Activated T-cell treated with anti-CD3 and anti-CD28 coated beads, Interleukin-2, amount 50 U/mL, for 4 hours (primary cell): ENCODE measurements at places on chromosomes 6 and 20.

GRCh38 chr20:1660246-1660645 lies 2.7 kb upstream of the SIRPG start:
- no peak for DNase-seq

GRCh38 chr6:6910734-6911295 lies 196.9 kb upstream of the RREB1 start:
- DNase-seq, result no peak

DNA sequence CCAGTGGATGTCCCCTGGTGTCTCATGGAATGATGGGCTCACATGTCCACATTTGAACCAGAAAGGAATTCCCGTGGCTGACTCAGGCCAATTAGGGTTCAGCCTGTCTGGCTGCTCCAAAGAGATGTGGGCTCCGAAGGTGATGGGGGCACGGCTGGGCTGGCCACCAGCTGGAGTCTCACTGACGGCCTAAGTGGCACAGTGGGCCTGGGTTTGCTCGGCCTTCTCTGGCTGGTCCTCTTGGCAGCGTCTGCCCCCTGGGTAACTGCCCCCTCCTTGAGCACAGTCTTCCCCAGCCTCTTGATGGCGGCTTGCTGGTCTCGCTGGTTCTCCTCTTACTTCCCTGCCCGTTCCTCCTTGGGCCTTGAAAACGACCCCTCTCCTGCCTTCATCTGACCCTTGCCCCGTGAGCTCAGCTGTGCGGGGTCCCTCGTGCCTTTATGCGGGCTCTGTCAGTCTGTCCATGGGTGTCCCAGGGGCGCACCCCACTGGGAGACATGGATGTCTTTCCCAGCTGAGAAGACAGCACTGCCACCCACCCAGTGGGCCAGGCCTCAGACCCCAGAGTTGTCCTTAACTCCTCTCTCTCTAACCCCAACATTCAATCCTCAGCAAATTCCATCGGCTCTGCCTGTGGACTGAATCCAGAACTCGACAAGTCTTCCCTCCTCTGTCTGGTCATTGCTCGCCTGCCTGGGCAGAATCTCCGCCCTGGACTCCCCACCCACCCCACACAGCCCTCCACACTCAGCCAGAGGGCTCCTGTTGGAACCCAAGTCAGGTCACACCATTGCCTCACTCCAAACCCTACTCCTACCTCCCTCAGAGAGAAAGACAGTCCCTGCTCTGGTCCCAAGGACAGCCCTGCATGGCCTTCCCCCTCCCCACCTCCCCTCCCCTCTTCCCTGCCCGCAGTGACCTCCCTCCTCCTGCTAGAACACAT lies 78.7 kb downstream of the CEBPB start:
- DNase-seq, result no peak

- DNase-seq, result no peak
These were observed 46.8 kb downstream of the SUN5 start for GRCh38 chr20:32957459-32957858.

DNA sequence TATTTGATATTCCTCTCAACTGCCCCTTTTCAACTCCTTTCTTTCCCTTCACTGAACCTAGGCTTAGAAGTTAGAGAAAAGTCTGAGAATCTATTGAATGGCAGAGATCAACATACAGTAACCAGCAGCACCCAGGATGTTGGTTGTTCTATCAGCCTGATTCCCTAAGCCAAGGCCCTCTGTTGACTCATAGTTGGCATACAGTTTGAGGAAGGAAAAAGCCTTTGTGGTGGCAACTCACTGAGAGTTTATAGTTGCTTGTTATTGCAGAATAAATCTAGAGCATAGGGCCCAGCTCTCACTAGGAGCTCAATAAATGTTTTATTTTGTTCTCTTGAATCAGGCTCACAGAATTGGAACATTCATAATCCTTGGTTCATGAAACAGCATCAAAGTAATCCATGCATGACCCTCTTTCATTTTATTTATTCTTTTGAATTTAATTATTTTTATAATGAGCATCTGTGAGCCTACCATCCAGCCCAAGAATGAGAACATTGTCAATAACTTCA lies 119.1 kb upstream of the ADGRF1 start:
- no peak for DNase-seq

DNA sequence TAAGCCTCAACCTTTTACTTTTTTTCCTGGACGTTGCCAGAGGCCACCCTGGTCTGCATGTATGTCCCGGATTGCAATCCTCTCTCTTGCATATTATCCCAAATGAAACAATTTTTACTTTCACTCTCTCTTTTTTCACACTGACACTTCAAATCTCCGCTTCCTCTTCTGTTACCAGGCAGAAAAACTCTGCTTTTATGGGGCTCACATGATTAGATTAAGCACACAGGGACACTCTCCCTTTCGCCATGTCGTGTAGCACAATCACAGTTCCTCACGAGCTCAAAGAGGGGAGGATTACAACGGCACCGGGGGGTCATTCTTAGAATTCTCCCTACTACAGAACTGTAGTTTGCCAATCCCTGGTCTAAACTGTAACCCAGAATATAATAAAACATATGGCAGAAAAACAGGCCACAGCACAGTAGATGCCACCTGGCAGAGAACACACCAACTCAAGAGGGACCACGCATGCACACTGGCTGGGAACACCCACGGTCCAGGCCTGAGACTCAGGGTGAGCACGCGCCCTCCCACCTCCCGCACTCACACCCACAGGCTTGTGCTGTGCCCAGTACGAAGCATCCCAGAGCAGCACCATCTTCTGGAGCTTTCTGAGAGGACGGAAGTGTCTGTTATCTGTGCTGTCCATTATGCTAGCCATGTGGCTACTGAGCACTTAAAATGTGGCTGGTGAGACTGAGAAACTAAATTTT lies 288.7 kb downstream of the KIF16B start:
- no peak for DNase-seq

GRCh38 chr20:43938017-43938655 lies 23.5 kb downstream of the TOX2 start:
- DNase-seq, result no peak

- DNase-seq, result no peak
These were observed 71.6 kb downstream of the COL9A1 start for GRCh38 chr6:70231311-70231710.

DNA sequence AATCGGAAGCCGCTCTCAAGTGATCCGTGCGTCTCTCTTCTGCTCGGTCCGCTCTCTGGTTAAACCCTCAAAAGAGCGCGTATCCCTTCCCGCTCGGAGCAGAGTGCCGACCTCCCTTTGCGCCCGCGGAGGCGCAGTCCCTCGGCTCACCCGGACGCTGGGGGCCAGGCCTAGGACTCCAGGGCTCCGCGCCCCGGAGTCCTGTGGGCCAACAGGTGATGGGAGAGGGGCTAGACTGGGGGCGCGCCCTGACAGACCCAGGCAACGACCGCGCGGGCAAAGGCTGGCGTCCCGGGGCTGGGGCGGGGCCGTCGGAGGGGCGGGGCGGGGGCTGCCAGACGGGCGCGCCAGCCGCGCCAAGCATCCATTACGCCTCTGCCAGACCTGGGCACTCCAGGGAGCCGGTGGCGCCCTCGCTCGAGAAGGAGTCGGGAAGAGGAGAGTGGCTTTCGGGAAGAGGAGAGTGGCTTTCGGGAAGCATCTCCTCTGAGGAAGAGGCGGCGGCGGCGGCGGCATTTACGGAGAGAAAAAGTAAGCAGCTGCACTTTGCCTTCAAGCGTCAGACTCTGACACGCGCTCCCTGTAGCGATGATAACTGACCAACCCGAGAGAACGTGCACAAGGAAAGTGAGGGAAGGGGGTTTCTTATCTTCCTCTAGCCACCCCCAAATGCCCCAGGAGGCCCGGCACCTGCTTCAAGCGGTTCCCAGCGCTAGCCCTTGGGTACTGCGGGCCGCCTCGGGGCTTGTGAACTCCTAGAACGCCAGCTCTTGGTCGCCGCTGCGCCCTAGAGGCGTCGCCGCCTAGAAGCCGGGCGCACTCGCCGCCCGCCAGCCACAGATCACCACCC lies 2.6 kb downstream of the EPHA7 start:
- DNase-seq, result no peak

DNA sequence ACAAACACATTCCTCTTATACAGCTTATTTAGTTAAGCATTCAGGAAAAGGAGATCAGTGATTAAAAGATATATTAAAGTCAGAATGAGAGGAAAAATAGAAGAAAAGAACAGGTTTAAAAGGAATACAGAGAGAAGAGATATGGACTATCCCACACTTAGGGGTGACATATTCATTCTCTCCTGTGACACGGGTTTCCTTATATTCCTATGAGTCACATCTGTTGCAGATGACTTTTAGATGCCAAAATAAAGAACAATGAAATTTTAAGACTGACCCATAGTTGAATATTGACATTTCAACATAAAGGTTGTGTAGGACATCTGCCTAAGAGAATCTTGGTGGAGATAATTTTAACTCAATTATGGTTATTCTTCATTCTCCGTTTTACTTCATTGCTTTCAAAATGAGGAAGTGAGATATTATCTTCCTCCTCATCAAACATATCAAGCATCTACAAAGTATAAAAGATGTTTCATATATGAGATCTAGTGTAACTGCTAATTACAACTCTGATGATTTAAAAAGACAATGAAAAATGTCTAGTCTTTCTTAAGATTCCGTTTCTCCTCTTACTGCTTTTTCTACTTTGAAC lies 1336.7 kb upstream of the CITED2 start:
- no peak for DNase-seq

DNA sequence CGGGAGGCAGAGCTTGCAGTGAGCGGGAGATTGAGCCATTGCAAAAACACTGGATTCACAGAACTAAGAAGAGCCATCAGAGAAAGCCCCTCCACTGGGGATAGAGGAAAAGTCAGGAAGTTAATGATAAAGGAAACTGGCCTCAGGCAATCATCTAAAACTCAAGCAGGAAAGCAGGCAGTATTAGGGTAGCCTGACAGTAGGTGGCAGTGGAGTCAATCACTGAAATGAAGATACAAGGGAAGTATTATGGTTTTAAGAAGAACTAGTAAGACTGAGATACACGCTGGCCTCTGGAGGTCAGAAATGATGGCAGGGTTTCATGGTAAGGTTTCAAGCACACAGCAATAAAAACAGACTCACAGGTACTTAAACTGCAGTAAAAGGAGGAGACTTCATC lies 578.3 kb downstream of the HACE1 start:
- DNase-seq, result no peak

- DNase-seq, result no peak
These were observed 196.4 kb upstream of the GMDS start for GRCh38 chr6:2441601-2442475.

DNA sequence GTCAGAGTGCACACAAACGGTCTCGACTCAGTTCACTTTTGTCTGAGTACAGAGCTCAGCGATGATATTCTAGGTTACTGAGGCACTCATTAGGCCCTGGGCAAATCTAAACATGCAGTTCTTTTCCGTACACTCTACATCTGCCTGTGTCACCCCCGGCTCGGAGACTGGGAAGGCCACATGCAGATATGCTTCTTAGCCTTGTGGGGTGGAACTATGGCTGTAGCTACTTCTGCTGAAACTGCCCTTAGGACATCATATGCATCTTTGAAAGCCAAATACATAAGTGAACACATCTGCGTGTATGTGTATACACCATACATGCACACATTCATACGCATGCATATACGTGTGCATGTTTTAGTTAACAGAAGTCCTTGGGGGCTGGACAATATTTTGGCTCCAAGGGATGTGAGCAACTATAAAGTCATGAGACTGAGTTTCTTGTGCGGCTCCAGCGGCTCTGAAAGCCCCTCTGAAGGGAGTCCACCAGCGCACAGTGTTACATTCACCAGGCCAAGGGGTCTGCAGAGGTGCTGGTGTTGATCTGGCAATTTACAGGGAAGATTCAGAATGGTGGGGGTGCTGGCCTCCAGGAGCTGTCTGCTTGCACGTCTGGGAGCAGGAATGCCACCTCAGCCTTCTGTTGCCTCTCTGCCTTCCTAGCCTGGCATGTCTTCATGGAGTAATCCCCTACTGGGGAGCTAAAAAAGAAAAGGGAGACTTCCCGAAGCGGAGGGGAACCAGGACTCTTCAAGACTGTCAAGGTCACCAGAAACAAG lies 31.6 kb downstream of the PSMG4 start:
- DNase-seq, result no peak

DNA sequence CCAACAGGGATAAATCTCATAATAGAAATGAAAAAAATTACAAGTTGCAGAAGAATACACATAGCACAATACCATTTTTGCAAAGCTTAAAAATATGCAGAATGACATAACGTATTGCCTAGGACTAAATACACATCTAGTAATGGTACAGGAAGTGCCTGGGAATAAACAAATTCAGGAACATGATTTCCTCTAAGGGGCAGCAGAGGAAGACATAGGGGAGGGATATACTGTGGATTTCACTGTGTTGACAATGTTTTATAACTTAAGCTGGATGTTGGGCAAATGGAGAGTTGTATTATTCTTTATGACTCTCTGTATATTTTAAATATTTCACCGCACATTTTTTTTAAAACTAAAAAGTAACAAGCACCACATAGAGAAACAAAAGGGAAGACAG lies 5.6 kb upstream of the GLO1 start:
- DNase-seq, result no peak

GRCh38 chr20:8361006-8361652 lies 229.1 kb downstream of the PLCB1 start:
- no peak for DNase-seq

DNA sequence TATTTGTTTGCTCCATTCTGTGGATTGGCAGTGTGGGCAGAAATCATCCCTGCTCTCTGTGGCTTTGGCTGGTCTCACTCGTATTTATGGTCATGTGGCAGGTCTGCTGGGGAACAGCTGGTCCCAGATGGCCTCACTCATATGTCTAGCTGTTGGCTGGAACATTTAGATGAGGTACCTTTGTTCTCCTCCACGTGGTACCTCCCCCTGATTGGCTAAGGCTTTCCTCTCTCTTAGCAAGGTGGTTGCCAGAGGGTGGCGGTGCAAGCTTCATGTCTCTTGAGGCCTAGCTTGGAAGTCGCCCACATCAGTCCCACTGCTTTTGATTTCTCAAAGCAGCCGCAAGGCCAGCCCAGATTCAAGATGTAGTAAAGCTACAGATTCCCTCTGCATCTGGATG lies 348.5 kb upstream of the BTBD3 start:
- no peak for DNase-seq

- no peak for DNase-seq
These were observed 103.0 kb downstream of the ADGRB3 start for GRCh38 chr6:68738039-68738438.

GRCh38 chr6:97697456-97697855 lies 414.4 kb upstream of the MMS22L start:
- no peak for DNase-seq

DNA sequence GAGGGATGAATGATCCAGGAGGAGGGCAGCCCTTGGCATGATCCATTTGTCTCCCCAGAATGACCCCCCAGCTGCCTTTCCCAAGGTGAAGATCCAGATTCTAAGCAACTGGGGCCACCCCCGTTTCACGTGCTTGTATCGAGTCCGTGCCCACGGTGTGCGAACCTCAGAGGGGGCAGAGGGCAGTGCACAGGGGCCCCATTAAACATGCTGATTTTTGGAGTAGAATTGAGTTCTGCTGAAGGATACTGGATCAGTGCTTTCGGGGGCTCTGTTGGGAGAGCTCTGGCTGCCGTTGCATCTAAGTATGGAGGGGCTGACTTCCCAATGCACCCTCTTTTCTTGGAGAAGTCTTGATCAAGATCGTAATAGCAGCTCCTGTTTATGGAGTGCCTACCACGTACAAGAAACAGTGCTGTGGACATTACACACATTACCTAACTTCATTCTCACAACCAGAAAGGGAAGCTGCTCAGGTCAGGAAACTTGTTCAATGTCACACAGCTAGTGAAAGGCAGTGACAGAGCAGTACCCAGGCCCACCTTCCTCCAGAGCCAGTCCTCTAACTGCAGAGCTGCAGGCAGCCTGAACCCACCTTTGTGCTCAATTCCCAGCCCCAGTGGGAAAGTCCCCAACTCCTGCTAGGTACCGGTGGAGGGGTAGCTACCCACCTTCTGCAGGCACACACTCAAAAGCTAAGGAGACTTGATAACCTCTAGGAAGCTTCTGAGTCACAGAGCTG lies 5.4 kb downstream of the SPAG4 start:
- no peak for DNase-seq
